Foreskin keratinocyte (primary cell): ENCODE measurements at places on chromosomes 5 and 9.

DNA sequence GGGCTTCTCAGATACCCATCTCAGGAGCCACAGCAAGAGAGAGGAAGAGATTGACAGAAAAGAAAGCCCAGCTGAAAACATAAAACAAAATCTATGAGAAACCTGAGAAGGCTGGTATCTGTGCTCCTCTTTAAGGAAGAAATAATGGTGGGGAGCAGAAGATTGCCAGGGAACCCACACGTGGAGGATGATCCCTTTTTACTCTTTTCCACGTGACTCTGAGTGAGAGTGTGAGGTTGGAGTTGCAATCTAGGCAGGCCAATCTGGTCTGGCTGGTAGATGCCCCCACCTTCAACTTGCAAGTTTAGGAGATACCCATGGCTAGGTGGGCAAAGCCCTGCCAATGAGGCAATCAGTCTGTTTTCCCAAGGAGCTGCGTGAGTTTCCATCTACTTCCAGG lies 202.3 kb downstream of the TENT4A start:
- no peak for DNase-seq

GRCh38 chr9:126198854-126199253 lies 127.8 kb upstream of the MVB12B start:
- no peak for DNase-seq

DNA sequence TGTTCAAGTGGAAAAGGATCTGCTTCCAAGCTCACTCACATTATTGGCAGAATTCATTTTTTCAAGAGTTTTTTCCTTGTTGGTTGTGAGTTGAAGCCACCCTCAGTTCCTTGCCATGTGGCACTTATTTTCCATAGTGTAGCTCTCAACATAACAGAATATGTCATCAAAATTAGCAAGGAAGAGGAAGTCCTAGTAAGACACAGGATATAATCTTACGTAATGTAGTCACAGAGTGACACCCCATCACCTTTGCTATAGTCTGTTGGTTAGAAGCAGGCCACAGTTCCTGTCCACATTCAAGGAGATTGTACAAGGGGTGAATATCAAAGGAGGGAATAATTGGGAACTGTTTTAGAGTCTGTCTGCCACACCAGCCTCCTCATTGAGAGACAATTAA lies 15.7 kb downstream of the IRGM start:
- DNase-seq = no peak

DNA sequence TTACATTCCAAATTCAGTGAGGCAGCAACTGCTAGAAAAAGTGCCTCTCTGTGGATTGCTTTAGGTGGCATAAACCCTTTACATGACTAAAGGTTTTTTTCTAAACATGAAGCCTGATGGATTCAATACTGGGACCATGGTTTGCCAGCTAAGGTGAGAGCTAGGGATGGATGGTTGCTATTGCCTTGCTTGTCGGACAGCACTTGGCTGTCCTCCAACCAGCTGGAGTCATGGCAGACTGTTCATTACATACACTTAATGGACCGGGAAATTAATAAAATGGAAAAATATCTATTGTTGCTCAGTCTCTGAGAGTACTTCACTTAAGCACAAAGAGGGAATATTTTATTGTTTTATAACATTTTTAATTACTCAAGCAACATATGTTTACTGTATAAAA lies 116.9 kb upstream of the TRPC7 start:
- DNase-seq = no peak

- DNase-seq = no peak
Observed at GRCh38 chr5:176810081-176810597, at the start of gene UNC5A. UNC5A (plus strand) TSS chr5:176810559; CDS start chr5:176810751, 192 bp downstream.

- DNase-seq = no peak
Observed at GRCh38 chr9:133505901-133506652, 18.7 kb downstream of the MYMK start.

DNA sequence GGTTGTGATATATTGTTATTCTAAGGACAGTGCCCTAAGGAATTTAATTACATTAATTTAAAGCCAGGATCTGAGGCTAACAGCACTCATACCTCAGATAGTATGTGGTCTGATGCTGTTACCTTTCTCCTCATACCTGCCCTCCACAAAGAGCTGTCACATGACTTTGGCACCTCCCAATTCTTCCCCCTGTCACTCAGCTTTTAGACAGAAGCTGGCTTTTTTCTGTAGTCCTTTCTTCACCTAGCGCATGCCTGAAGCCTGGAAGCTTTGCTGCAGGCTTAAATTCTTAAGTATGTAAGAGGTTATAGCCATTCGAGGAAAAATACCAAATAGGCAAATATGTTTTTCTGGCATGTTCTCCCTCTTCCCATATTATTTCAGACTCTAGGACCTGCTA lies 61.0 kb upstream of the ADAMTS19 start:
- no peak for DNase-seq

DNA sequence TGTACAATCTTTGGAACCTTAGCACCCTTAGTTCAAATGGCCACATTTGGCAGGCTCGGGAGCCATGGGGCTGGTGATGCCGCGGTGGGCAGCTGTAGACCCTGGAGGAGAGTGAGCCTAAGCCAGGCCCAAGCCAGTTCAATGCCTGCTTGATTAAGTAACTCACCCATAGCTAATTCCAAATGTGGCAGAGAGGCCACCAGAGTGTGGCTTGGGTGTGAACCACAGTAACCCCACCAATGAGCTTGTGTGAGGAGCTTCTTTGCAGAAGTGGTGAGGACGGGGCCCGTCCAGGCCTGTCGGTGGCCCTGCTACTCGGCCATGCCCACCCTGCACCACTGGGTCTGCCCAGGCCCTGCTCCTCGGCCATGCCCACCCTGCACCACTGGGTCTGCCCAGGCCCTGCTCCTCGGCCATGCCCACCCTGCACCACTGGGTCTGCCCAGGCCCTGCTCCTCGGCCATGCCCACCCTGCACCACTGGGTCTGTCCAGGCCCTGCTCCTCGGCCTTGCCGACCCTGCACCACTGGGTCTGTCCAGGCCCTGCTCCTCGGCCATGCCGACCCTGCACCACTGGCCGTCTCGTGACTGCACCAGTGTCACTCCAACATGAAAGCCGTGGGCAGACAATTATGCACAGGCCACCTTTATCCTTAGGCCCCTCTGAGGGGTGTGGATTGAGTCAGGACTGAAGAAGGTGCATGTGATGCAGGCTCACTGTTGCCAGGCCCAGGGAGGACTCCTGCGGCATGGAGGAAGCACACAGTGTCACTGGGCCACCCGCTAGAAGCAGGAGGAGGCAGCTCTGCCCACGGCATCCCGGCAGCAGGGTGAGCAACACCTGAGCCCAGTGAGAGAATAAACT lies 75.4 kb downstream of the MRPL36 start:
- DNase-seq = no peak
